ENCODE measurements at places on chromosomes 5 and 9.

GRCh38 chr5:149800633-149801032, 70.5 kb downstream of the PPARGC1B start:
- no peak for DNase-seq

- no peak for DNase-seq
Observed at GRCh38 chr9:19387317-19387716, 7.3 kb upstream of the RPS6 start.

GRCh38 chr5:130995254-130995515, 169.9 kb downstream of the HINT1 start:
- DNase-seq = no peak

DNA sequence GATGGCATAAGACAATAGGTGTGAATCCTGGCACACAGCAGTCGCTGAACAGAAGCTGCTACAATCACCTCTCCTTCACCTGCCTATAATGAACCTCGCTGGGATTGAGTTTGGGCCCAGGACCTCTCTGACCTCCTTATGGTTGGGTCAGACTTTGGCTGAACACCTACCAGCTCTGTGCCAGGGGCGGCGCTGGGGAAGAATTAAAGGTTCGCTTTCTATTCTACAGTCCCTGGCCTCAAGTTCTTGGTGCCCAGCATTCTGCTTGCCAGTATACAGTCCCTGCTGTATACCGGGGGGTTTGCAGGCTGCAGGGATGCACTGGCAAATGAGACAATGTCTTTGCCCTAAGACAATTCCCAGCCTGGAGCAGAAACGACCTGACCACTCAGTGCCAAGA, 895 bp upstream of the STRBP start:
- DNase-seq = no peak

DNA sequence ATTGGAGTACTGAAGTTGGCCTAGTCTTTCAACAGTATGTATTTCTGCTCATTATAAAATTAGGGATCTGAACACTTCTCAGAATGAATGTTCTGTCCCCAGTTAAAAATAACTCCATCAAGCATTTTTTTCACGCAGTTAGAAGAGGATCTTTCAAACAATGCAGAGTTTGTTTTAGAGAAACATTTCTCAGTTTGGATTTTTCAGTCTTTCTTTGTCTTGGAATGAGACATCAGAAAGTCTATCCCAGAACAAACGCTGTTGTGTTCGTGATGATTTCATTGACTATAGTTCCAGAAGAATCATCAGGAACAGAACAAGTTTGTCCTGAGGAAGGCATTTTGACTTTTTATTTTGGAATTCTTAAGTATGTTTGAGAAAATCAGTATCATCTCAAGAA, 218.7 kb downstream of the ARRDC3 start:
- no peak for DNase-seq

DNA sequence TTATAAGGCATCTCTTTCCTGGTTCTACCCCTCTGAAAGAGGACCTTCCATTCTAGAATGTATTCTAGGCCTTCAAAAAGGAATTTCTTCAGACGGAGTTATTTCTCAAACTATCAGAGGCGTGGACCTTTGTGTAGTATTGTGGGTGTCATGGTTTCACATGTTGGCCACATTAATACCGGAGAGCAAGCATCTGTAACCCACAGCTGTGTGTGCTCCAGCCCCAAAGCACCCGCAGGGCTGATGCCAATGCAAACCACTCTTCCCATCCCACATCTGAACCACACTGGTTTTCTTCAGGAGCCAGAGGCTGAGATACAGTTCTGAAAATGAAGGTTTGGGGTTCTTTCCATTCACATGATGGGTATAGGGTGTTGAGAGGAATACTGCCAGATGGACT, 127.1 kb downstream of the BNC2 start:
- no peak for DNase-seq

- no peak for DNase-seq
Observed at GRCh38 chr5:82151662-82152061, 126.5 kb downstream of the RPS23 start.

DNA sequence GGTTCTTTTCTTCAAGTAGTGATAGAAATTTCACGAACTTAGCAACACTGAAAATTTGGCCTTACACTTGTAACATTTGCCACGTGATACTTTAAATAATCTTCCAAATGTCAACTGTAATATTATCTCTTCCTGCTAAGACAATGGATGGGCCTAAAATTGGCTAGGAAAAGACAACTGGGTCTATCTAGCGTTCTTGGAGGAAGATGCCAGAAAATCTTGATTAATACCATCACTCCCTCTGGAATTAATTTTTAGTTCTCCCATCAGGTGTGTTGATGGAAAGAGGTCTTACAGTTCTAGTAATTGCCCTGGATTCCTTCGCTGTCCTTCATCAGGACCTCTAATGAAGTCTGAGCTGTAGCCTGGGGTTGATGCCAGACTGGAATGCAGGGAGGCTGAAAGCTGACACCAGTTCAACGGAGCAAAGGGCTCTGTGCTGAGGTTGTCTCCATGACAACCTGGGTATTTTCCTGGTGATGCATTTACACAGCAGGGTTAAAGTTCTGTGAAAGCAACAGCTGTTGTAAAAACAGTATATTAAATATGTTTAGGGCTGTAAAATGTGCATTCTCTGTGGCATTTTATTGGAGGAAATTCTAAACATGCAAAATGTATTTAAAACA, 92.3 kb downstream of the GAS1 start:
- no peak for DNase-seq

GRCh38 chr5:170451747-170452365, 52.0 kb upstream of the KCNIP1 start:
- DNase-seq = no peak

DNA sequence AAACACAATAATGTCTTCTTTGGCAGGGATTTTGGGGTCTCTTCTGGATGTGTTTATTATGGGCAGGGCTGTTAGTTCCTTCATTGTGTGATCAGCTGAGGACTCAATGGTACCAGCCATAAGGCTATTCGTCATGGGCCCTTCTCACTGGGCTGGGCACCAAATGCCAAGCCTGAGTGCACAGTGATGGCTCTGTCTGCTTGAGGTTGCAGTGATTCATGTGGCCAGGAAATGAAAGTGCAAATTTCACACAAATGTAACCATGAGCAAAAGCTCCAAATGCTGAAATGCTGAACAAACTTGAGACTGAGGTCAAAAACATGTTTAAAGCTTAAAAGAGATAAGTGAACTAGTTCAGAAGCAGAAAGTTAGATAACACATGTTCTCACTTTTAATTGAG, 191.0 kb downstream of the TARS1 start:
- DNase-seq = no peak

- no peak for DNase-seq
Observed at GRCh38 chr5:52517667-52518066, 270.0 kb upstream of the ITGA1 start.

- no peak for DNase-seq
Observed at GRCh38 chr9:99605016-99605743, 216.5 kb upstream of the NR4A3 start.

- no peak for DNase-seq
Observed at GRCh38 chr5:147670815-147671214, 111.7 kb downstream of the JAKMIP2 start.

DNA sequence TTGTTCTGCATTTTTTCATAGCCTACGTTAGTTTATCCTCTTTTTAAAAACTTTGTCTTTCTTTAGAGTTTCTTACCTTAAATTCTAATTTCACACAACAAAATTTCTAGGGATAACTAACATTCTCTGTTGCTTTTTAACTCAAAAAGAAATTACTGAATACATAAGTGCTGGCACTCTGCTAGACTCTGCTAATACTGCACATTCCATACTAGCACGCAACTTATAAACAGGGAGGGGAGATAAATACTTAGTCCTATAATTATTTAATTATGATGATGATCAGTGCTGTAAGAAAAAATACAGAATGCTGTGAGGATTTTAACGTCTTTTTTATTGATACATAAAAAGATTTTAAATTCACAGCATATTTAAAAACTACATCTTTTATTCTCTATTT, 25.1 kb downstream of the RNF145 start:
- DNase-seq = no peak

DNA sequence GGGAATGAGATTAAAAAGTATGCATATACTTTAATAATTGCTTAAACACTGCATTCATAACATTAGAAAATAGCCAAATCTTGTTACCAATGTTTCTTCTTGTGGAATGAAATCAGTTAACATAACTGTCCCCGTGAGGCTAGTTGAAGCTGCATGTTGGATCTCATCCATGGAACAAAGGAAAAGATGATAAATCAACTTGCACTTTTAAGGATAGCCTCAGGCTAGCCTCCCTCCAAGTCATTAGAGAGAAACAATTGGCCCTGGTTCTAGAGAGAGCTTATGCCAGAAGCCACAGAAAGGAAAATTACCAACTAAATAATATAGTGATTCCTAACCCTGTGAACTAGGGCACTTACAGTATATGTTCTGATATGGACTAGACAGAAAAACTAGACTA, 66.9 kb downstream of the GRIN3A start:
- no peak for DNase-seq

GRCh38 chr5:123756318-123756665, 244.3 kb downstream of the CSNK1G3 start:
- no peak for DNase-seq

- DNase-seq = no peak
Observed at GRCh38 chr5:90329911-90330310, 79.6 kb downstream of the CETN3 start.

- DNase-seq = peak; percentile 80
Observed at GRCh38 chr5:10563945-10564837, at the start of gene ANKRD33B. Gene ANKRD33B, plus strand, starts transcription at chr5:10564070. Its CDS starts 398 bp downstream, at chr5:10564468.

GRCh38 chr9:34072868-34073590, 24.3 kb upstream of the UBAP2 start:
- DNase-seq = no peak

DNA sequence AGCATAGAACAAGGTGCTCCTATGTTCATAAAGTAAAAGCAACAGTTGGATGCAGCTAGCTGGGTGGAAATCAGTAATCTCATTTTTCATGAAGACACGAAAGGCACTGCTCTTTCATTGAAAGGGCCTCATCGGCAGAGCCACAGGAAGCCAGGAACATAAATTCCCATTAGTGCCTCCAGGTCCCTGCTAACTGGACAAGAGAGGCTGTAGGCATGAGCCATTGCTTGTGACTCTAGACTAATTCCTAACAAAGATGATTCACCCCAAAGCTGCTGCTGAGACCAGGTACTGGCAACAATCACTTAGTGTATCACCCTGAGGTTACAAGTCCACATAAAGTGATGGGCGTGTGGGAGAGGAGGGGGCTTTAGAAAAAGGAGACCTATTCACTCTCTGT, 141.8 kb downstream of the BRINP1 start:
- DNase-seq = no peak

DNA sequence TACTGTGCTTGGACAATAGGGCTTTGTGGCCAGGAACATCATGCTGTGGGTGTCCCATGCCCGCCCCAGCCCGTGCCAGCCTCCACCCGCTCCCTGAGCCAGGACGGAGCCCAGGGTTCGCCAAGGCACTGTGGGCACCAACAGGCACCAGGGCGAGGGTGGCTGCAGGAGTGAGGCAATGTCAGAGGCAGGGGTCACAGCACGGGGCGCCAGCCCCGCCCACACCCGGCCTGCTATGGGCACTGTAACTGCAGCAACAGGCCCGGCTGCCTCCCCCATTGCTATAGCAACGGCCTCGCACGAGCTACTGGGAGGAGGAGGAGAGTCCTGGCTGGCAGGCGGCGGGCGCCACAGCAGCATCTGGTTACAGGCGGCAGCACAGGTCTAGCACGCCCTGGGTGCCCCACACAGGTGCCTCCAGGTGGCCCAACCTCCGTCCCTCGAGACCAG, 2.5 kb downstream of the ABCA2 start:
- no peak for DNase-seq

DNA sequence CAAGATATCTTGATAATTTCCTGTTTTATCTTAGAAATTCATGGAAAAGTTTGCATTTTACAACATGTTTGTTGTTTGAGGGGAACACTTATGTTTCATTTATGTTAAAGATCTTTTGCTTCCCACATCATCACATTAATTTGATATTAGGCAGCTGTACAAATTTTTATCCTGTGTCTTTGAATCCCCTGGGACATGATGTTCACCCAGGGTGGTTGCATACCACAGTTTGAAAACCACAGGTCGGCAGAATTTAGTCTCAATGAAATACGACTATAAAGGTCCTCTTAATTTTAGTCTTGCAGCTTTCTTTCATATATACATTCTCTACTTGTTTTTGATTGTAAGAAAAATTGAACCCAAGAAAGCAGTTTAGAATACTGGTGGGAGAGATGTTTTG, 3.7 kb downstream of the NAA35 start:
- DNase-seq = no peak

GRCh38 chr5:43416803-43417394, 4.7 kb upstream of the CCL28 start:
- DNase-seq = no peak

- no peak for DNase-seq
Observed at GRCh38 chr5:41871852-41872251, 1.6 kb upstream of the OXCT1 start.

DNA sequence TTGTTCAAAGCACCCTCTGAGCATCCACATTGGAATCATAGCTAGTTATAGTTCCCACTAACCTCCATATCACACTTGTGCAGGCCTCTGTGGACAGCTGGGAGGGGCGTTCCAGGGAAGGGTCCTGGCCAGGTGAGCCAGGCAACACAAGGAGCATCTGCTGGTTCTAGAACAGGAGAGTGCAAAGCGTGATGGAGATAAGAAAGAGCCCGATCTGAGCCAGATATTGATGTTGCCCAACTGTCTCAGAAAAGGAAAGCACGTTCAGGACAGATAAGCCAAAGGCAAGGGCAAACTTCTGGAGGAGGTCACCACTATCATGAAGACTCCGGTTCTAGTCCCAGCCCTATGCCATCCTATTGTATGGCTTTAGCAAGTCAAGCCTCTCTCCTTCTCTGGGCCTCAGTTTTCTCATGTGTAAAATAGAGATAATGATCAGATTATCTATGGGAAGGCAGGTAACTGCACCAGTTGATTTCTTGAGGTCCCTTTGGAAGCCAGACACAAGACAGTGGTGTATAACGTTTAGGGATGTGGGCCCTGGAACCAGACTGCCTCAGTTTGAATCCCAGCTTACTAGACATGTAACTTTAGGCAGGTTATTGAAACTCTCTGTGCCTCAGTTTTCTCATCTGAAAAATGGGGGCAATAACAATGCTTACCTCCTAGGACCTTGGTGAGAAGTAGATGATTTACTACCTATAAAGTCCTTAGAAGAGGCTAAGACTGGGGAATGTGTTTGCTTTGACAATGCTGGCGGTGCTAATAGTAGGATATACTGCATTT, 19.8 kb downstream of the GABBR2 start:
- no peak for DNase-seq

DNA sequence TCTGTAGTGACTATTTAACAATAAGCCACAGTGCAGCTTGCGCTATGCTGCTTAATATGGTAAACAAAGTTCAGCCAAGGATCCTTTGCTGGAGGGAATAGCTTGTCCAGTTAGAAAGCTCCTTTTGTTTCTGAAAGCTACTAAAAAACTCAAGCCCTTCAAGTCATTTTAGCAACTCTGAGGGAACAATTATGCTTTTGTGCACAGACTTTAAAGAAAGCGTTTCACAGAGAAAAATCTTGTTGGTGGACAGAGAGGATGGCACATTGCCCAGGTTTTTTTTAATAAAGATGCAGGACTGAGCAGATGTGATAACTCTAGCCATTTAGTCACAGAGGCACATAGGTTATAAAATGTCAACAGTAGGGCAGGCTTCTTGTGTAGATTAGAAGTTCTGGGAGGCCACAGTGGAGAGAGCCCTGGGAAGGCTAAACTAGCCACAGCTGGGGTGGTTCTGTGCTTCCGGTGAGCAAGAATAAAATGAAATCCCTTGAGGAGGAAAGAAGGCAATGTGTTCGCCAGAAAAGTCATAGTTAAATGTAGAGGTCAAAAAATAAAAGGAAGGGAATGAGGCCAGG, 63.4 kb downstream of the ALDH7A1 start:
- no peak for DNase-seq

- peak; percentile 16 for DNase-seq
Observed at GRCh38 chr9:123401879-123402513, 46.0 kb downstream of the CRB2 start.
